ENCODE measurements at places on chromosomes 1 and 21.

- no peak for DNase-seq
Observed at GRCh38 chr1:20733360-20733975, 965 bp upstream of the SH2D5 start.

GRCh38 chr1:25879675-25880074, 4.2 kb upstream of the PAQR7 start:
- DNase-seq = no peak

GRCh38 chr1:51715369-51715768, 98.5 kb downstream of the OSBPL9 start:
- DNase-seq = no peak

GRCh38 chr21:39066829-39067780, 116.1 kb downstream of the PSMG1 start:
- DNase-seq = no peak

DNA sequence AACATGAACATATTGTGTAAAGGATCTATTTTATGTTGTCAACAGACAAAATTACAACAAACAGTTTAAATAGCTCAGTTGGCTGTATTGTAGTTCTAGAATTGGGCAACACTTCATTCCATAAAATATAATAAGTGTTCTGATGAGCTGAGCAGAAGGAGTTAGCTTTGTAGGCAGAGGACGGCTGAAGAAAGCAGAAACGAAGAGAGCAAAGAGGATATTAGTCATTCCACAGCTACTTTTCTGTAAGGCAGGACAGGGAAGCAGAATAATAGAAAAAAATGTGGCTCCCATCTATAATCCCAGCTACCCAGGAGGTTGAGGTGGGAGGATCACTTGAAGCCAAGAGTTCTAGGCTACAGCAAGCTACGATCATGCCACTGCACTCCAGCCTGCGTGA, 20.2 kb upstream of the IVNS1ABP start:
- no peak for DNase-seq

DNA sequence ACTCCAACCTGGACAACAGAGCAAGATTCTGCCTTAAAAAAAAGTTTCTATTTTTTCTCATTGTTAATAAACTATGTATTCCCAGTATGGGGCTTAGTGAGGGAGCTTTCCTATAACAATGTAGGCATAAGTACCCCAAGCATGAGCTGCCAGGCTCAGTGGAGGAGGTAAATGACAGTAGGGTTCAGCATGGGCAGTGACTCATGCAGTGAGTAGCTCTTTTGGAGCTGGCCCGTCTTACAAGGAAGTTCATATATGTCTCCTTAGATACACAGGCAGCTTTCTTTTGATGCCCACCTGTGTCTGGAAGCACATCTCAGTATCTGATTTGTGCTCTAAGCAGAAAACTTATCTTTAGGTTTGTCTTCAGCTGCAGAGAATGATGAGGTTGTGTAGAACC, 57.9 kb downstream of the ZNF678 start:
- DNase-seq = no peak

- no peak for DNase-seq
Observed at GRCh38 chr1:7225711-7226505, 440.7 kb downstream of the CAMTA1 start.

GRCh38 chr1:84712276-84712874, 22.1 kb upstream of the SSX2IP start:
- DNase-seq = no peak

- DNase-seq = no peak
Observed at GRCh38 chr1:226491093-226491850, 57.3 kb upstream of the STUM start.

DNA sequence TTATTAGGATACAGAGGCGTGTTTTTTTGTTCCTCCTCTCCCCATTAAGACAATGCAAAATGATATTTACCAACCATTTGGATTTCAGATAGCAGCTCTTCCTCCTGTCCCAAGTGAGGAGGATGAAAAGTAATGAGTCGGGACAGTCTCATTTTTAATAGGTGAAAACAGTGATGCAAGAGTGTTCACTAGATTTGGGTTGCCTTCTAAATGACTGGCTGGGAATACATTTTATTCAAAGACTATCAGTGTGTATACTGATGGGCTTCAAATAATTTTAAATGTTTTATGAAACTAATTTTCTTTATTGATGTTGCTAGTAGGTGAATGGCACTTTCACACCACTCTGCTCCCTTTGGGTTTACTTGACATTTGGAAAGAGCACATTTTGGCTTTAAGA, 2.1 kb downstream of the RCOR3 start:
- DNase-seq = no peak

DNA sequence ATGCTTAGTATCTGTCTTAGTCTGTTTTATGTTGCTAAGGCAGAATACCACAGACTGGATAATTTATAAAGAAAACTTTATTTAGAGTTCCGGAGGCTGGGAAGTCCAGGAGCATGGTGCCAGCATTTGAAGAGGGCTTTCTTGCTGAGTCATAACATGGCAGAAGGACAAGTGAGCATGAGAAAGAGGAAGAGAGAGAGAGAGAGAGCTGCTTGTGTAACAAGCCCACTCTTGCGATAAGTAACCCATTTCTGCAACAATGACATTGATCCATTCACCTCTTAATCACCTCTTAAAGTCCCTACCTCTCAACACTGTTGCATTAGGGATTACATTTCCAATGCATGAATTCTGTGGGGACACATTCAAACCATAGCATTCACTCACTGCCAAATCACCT, 11.7 kb upstream of the MYOCOS start:
- no peak for DNase-seq

DNA sequence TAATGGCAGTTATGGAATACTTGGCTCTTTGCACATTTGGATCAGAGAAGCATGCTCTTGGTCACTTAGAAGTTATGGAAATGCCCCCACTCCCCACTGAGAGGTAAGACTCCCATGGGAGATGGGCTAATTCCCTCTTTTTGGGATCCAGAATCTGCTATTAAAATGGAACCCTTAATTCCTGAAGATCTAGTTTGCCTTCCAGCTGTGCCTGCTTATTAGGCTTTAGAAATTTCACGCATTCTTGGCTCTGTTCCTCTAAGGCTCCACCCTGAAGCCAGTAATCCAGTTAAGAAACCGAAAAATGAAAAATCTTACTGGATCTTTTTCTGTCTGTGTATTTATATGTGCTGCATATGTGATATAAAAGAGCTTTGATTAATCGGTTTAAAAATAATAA, 76.7 kb downstream of the USH2A start:
- DNase-seq = no peak

DNA sequence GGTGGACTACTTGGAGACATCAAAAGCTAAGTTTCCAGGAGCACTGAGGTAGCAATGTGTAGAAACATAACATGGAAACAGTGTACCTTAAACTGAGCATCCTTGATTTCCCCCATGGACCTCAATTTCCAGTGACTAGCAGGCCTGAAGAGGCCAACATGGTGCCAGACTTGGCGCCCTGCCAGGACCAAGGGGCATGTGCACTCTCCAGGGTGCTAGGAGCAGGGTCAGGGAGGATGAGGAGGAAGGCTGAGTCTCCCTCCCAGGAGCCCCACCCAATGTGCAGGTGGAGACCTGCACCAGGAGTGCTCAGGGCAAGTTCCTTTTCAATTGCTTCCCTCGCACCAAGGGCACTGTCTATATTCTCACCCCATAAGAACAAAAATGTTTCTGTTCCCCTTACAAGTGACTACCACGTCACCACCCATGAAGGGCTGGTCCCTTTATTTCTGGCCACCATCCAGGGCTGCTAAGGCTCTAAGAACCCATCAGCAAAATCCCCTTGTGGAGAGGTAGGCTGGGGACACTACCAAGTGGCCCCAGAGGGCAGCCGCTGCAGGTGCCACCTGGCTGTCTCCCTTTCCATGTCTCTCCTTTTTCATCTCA, 39.2 kb downstream of the MX1 start:
- no peak for DNase-seq

DNA sequence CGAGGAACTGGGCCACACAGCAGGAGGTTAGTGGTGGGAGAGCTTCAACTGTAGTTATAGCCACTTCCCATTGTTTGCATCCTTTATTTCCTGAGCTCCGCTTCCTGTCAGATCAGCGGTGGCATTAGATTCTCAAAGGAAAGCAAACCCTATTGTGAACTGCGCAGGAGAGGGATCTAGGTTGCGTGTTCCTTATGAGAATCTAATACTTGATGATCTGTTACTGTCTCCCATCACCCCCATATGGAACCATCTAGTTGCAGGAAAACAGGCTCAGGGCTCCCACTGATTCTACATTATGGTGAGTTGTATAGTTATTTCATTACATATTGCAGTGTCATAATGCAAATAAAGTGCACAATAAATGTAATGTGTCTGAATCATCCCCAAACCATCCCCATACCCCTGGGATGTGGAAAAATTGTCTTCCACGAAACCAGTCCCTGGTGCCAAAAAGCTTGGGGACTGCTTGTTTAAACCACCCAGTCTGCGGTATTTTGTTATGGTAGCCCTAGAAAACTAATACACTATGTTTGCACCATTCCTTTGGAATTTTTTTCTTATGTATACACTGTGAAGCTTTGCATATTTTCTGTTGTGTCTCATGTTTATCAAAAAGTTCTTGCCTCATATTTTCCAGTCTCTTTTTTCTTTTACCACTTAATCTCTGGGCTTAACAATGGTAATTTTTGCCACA, 136.6 kb upstream of the IVNS1ABP start:
- no peak for DNase-seq

GRCh38 chr1:112312879-112313278, 83.1 kb upstream of the CTTNBP2NL start:
- DNase-seq = no peak

DNA sequence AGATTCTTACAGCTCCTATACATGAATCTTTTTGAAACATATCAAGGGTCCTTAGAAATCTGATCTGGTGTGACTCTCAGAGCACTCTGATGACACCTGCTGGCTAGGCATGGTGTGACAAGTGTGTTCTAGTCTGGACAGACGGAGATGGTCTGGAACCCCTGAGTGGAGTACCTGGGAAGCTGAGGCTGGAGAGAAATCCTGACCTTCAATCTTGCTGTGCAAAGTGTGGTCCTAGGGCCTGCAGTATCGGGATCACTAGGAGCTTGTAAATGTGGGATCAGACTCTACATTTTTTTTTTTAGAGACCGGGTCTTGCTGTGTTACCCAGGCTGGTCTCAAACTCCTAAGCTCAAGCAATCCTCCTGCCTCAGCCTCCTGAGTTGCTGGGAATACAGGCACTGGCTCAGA, 78.6 kb upstream of the SOD1 start:
- DNase-seq = peak; percentile 61

DNA sequence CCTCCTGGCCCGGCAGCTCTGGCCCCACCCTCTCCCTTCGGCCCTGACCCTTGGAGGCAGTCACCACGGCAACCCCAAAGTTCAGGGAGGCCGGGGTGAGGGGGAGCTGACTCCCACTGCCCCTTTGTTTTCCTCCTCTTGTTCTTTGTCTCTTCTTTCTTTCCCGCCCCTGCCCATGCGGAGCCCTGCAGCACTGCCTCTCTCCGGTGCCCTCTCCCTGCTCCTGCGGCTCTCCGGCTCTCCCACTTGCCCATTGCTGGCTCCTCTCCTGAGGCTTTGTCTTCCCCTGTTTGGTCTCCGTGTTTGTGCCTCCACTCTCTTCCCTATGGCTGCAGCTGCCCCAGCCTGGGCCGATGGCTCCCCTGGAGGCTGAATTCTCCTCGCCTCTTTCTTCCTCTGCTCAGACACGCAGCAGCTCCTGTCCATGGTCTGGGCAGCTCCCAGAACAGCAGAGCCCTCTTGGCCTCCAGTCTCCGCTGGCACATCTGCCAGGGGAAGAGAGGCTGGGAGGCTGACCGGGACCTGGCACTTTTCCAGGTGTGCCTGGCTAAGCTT, 5.8 kb downstream of the CELSR2 start:
- DNase-seq = no peak

- DNase-seq = no peak
Observed at GRCh38 chr1:98371764-98372163, 289.8 kb upstream of the SNX7 start.

GRCh38 chr1:111148376-111148881, 8.4 kb downstream of the CEPT1 start:
- DNase-seq = no peak

DNA sequence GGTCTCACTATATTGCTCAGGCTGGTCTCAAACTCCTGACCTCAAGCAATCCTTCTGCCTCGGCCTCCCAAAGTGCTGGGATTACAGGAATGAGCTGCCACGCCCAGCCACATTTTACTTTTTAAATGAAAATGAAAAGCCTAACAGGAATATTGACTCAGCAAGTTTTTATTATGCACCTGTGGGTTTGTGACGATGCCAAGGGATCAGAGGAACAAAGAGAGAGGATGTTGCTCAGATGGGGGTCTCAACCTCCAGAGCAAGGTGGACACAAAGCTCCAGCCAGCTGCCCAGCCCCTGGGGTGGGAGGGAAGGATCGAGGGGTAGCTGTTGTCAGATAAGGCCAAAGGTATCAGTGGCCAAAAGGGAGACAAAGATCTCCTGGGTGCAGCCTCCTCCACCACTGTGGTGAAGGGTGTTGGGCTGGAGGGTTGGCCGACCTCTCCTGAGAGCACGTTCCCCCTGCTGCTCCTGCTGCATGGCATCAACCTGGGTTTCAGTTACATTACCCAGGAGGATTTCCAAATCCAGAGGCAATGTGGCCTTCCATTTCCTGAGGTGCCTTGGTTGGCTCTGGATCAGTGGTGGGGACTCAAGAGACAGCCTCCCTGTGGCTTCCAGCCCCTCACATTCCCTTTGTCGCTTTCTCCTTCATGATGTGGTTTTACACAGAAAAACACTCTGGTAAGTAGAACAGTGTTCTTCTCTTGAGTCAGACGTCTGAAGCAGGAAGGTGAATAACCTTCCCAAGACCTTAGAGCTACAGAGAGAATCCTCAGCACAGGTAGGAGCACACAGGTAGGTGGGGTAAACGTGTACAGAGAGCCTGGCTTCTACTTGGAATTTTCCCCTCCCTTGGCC, 34.2 kb downstream of the ZNF496 start:
- DNase-seq = no peak

DNA sequence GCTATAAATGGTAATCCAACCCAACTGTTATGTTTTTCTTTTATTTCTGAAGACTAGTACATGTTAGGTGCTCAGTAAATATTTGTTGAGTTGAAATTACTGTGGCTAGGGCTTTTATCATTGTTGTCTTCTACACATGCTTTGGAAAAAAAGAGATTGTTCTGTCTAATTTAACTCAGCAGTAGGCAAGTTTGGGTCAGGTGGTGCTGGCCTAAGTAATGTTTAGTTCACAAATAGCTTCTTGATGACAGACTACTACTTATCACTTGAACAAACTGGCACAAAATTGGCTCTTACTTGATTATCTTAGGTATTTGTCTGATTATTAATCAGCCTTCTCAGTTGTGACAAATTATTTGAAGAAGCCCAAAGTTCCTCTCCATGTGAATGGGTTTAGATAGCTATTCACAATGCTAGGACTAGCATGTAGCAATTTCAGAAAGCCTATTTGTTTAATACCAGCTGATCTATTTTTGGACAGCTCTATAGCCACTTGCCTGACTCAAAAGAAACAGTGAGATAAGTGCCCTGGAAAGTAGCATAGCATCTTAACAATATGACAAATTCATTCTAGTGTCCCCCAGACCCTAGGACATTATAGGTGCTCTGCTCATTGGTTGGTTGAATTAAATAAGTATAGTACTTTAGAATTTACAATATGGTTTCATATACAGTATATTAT, 32.6 kb downstream of the TMEM200B start:
- no peak for DNase-seq

DNA sequence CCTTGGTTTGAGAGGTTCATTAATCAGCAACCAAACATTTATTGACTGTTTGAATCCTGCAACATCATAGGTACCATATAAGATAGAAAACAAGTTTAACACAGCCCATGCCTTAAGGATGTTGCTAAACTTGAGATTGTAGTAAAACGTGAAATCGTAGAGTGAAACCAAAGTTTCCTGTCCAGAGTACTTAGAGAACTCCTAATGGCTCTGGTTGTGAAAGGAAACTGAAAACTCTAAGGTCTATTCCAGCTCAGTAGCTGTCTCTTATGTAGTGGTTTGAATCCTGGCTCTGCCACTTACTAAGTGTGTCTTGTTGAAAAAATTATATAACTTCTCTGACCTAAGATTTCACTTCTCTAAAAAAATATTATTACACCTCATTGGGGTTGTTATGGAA, 310.9 kb downstream of the NTNG1 start:
- no peak for DNase-seq
